ENCODE measurements at places on chromosomes 7 and 10.

DNA sequence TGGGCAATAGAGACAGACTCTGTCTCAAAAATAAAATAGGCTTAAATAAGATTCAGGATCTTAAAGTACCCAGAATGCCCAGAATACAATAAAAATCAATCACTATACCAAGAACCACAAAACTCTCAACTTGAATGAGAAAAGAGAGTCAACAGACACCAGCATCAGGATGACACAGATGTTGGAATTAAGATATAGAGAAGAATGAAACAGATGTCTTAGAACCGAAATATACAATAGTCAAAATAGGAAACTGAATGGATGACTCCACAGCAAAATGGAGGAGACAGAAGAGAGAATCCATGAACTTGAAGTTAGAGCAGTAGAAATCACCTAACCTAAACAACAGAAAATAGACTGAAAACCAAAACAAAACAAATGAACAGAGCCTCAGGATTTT, 29.6 kb downstream of the POR start:
- no peak for DNase-seq

DNA sequence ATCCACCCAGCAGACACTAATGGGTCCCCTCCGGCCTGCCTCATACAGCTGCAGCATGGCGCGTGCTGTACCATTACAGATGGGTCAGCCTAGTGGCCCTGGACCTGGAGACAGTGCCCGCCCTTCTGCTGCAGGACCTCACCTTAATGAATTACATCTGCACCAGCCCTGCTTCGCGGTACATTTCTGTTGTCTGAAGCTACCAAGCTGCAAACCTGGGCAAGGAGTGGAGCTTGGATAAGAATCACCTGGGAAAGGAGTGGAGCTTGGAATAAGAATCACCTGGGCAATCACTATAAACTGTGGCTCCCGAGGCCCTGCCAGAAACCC, 33.0 kb upstream of the EN2 start:
- no peak for DNase-seq

GRCh38 chr7:78746301-78746700, 707.2 kb downstream of the MAGI2 start:
- no peak for DNase-seq

GRCh38 chr10:78995987-78996791, 72.6 kb upstream of the ZMIZ1 start:
- no peak for DNase-seq

GRCh38 chr7:155451840-155452239, 6.1 kb upstream of the EN2 start:
- DNase-seq, result no peak

GRCh38 chr10:117653170-117653515, 110.6 kb downstream of the EMX2 start:
- peak; percentile 13 for DNase-seq

- DNase-seq, result no peak
These were observed 58.0 kb downstream of the PDSS1 start for GRCh38 chr10:26755443-26755903.

GRCh38 chr10:118870467-118871243, 115.9 kb upstream of the CACUL1 start:
- no peak for DNase-seq

DNA sequence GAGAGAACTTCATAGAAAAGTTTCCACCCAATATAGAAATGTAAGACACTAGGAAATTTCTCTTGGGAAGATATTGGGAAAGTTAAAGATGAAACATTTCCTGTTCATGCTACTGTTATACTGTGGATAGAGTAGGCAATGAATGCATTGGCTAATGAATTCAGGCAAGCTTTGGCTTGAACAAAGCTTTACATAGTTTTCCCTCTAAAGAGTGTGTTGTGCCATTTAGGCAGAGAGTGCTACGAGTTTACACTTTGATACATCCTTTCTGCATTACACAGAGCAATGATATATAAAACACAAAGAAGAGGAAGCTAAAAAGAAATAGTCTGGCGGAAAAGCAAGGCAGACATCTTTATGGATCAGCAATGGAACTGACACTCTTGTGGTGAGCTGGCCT, 125.9 kb upstream of the SHH start:
- no peak for DNase-seq

- peak; percentile 4 for DNase-seq
These were observed 79.3 kb downstream of the INSYN2A start for GRCh38 chr10:127117125-127117524.

DNA sequence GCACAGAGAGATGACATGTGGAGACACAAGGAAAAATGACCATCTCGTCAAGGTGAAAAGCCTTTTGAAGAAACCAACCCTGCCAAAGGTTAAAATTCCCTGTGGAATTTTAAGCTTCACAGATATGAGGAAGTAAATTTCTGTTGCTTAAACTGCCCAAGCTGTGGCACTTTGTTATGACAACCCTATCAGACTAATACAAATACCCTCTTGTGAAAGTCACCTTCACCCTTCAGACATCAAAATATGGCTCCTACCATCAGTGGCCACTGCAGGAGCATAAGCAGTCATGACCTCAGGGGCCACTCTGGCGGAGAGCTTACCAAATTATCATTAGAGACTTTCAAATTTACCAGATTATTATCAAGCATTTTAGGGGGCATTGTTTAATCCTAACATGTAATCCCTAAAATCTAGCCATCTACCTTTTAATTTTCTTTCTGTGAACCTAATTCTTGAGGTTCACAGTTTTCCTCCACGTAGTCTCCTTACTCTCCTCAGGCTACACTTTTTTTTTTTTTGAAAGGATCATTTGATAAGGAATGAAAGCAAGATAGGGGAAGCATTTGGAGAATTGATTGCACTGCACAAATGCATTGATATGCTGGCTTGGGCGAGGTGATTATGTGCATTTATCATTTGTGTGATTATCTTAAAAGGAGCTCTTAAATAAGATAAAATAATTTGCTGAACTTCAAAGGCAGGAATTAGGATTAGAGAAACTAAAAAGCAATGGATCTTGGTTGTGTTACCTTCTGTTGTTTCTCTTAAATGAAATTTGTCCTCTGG, 90.3 kb downstream of the TMEM168 start:
- no peak for DNase-seq

DNA sequence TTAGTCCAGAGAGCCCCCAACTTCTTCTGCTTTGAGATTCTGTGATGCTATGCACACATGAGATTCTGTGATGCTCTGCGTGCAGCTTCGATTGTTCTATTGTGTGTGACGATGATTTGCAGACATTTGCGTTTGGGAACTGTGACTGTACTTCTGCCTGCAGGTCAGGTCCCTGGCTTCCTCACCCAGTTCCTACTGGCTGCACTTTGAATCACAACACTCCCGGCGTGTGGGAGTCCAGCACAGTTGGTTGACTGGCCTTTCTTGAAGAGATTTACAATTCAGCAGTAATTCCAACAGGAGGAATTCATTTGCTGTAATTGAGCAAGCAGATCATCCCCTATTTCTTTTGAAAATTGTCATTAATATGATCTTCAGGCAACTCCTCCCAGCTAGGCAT, 252.2 kb upstream of the YAE1 start:
- DNase-seq, result no peak

- DNase-seq, result peak; percentile 77
These were observed at the start of gene FOXK1 for GRCh38 chr7:4681886-4682620. FOXK1 (plus strand) TSS chr7:4682295; CDS start chr7:4682309, 14 bp downstream.

DNA sequence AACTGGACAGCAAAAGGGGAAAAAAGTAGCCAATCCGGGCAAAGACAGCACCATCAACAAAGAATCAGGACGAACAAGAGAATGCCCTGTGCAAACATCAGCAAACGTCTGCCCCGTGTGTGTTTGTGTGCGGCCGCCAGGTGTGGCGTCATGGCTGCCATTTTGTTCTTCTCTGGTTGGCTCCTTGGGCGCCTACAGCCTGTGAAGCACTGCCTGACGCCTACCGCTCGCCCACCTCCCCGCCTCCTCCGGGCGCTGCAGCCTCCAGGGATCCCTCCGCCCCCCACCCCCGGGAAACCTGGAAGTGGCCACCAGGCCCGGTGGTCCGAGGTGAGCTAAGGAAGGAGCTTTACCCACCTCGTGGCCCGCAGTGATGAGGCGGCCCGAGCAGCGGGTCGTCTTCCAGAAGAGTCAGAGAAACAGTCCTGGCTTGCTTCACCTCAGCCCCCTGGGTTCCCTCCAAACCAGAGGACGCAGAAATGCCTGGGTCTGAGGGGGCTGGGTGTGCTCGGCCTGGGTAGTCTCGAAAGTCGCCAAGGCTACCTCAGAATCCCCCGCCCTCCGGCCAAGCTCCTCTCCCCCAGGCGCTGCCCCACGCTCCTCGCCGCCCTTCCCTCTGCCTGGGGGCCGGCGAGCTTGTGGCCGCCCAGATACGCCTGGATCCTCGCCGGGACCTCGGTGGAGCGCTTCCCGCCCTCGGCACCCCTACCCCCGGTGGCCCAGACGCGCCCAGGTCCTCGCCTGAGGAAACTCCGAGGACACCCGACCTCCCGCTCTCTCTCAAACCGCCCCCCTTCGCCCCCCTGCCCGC, 61.8 kb upstream of the IL6 start:
- no peak for DNase-seq

- DNase-seq, result no peak
These were observed 43.4 kb upstream of the SRGN start for GRCh38 chr10:69044546-69044945.

- no peak for DNase-seq
These were observed 814.6 kb upstream of the AUTS2 start for GRCh38 chr7:68783684-68784083.

GRCh38 chr7:10724449-10724848, 249.2 kb upstream of the PHF14 start:
- DNase-seq, result no peak

DNA sequence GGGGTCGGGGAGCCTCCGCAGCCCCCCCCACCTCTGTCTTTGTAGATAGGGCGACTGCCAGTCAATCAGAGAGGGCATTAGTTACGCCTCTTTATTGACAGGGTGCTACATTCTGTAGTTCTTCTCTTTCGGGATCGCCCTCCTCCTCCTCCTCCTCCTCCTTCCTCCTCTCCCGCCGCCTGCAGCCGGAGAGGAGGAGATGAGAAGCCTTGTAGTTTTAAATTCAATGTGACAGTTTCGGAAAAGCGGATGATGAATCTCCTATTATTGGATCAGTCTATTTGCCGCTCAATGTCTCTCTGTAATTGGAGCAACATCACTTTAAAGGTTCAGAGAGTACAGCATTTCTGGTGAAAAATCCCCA, 587 bp upstream of the UNCX start:
- DNase-seq, result no peak

DNA sequence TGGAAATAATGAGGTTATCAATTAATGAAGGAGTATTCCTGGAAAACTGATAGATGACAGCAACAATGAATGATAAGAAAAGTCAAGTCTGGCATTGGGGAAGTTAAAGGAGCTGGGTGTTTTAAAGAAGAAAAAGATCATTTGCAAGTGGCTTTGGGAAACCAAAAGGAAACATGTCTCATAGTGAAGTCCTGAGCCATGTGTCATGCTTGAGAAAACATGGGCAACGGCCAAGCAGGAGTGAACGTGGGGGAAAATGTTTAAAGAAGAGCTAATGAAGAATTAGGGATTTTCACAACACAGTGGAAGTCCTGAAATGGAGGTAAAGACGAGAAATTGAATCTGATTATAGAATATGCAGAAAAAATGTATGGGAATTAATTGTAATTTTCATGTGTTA, 1383.2 kb upstream of the CELF2 start:
- no peak for DNase-seq

- no peak for DNase-seq
These were observed 164.1 kb downstream of the PTEN start for GRCh38 chr10:88027570-88027969.

DNA sequence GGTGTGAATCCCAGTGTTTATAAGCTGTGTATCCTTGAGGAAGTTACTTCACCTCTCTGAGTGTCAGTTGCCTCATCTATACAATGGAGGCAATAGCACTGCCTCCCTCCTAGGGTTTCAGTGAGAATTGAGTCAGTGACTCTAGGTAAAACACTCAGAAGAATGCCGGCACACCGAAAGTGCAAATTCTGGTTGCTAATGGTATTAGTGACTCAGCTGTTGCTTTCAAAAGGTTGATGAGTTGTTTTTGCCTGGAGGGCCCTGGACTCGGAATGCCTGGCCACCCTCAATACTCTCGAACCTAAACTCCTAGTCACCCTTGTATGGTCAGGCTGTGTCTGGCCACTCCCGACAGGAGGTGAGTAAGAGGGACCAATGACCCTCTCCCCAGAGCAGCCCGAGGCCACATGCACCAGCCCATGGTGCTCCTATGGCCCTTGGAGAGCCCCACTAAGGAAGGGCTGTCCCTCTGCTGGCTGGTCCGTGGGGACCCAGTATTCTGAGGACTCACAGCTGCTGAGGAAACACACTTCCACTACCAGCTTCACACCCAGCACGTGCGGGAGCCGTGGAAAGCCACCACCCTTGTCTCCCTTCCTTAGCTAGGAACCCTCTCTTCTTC, 60.2 kb downstream of the CALML3 start:
- no peak for DNase-seq

GRCh38 chr7:148327379-148327778, 263.2 kb upstream of the C7orf33 start:
- no peak for DNase-seq

- DNase-seq, result no peak
These were observed 71.6 kb upstream of the KLF6 start for GRCh38 chr10:3856593-3856992.

DNA sequence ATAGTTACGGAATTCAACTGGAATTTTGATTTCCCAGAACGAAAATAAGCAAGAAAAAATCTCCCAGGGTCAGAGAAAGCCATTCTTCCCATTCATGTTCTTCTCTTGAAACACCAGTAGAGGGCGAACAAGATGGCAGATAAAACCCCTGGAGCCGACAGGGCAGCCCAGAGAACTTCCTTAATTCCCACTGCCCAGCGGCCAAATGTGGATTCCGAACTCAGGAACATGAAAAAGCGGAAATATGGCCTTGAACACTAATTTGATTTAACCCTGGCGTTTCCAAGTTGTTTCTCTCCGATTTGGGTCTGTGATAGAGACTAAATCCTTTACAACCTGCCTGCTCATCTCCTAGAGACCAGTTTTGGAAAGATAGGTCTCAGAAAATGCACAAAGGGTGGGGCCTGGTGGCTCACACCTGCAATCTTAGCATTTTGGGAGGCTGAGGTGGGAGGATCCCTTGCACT, 100.7 kb upstream of the WAC start:
- DNase-seq, result no peak

- no peak for DNase-seq
These were observed 152.9 kb upstream of the ZNF32 start for GRCh38 chr10:43801626-43802025.

GRCh38 chr7:131688738-131689661, 132.6 kb upstream of the PODXL start:
- peak; percentile 41 for DNase-seq

DNA sequence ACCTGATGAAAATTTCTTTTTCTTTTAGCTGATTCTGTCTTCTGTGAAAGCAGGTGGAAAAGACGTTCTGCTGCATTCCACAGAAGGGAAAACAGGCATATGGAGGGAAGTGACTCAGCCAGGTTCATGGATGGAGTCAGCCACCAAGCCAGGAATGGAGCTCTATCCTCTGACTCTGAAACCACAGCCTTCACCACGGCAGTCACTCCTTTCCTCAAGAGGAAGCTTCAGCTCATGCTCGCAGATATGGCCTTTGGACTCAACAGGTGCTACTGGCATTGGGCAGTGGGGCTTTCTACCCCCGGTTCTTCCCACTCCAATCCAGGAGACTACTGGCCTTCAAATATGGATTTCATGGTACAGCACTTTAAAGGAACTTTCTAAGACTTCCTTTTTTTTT, 11.5 kb upstream of the PLAU start:
- no peak for DNase-seq
